ENCODE measurements at places on chromosomes 7 and 10. TPM values are rescaled to one million over a fixed set of nuclear protein-coding genes. Genes with fewer than 3 reads are reported as not detected.

Gene MTERF1
- total RNA-seq: 12.9 TPM

Gene NPY4R
- total RNA-seq: not detected

Gene UBE3C
- total RNA-seq: 61.9 TPM

Gene NME8
- total RNA-seq: 1.5 TPM

Gene DNAJC9
- total RNA-seq: 35.1 TPM

Gene PNLIP
- not detected for total RNA-seq

GRCh38 chr10:3895045-3895631 lies 110.1 kb upstream of the KLF6 start:
- DNase-seq: peak; percentile 10

- DNase-seq: no peak
These were observed 40.2 kb downstream of the VWA2 start for GRCh38 chr10:114279289-114279688.

GRCh38 chr7:118777308-118777707 lies 552.8 kb downstream of the ANKRD7 start:
- no peak for DNase-seq

GRCh38 chr10:63600540-63600939 lies 79.3 kb downstream of the REEP3 start:
- DNase-seq: no peak

DNA sequence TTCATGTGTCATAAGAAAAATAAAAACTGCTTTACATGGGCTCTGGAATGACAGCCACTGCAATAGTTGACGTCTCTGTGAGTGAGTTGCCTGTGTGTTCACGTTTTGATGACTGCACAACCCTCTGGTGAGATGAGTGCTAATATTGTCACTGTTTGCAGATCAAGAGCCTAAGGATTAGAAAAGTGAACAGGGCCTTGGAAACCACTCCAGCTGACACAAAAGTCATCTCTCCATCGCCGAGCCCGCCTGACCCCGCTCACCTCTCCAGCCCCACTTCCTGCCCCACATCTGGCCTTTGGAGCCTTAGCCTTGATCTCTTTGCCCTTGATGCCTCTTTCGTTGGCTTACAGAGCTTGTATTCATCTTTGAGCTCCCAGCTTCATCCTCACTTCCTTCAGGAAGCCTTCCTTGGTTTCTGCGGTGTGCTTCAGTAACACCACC lies 351.7 kb downstream of the TCERG1L start:
- DNase-seq: no peak

DNA sequence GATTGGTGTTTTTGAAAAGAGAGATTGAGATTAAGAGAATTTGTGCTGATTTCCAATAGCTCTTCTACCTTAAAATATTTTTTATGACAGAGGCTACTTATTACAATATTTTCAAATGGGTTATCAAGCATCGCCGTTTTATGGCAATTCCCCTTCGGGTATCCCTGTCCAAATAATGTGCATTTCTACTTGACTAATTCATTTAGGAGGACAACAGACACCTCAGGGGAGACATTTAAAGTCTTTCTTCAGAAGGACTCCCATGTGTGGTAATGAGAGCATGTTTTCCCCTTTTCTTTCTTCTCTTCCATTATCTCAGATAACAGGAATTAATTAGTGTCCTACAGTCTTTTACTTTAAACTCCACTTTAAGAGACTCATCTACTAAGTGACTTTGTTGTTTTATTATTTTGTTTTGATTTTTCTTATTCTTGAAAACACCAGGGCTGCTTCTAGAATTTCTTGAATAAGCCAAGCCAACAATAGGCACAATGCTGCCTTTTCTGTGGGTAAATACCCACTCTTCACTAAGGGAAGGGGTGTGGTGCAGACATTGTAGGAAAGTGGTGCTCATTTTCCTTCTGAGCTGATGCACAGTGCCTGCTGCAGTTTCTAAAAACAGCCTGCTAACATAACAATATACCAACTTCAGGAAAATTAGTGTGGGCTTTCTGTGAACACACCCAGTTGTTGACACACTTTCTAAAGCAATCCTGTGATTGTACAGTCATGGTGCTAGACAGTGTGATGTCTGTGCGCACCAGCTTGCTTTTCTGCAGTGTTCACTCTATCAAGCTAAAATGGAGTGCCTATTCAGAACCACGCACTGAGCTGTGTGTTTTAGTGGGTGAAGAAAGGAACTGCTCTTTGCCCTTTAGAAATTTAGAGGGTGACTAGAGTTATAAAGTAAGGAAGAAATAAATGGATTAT lies 597.7 kb downstream of the NRG3 start:
- DNase-seq: no peak

- no peak for DNase-seq
These were observed 126.6 kb downstream of the PCLO start for GRCh38 chr7:83036130-83036529.

- DNase-seq: no peak
These were observed 46.6 kb downstream of the RSU1 start for GRCh38 chr10:16770670-16771069.
